ENCODE measurements at places on chromosomes 13 and 19. TPM values are rescaled to one million over a fixed set of nuclear protein-coding genes. Genes with fewer than 3 reads are reported as not detected.
A peak's percentile ranks its signal among the peaks of the same experiment; 100 is the strongest.

SLC7A10 gene
- 0.43 TPM for total RNA-seq

KLK1 gene
- total RNA-seq: not detected

TCF3 gene
- 156 TPM for total RNA-seq

LYPD3 gene
- total RNA-seq: 0.22 TPM

TLE2 gene
- 0.48 TPM for total RNA-seq

DNA sequence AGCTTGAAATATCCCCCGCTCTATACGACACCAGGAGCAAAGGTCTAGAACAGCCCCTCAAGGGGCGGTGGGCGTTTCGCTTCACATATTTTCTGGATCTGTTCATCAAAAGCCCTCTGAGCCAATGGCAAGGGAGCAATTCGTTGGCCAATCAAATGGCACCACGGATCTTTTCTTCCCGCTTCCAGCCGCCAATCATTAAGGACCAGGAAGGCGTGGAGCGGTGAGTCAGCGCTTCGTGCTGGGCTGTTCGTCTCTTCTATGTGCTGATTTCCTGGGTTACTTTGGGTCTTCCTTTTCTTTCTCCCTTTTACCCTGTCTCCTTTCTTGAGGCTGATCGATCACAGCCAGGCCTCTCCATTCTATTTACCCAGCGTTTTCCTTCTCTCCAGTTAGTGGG lies at the start of gene NLRP4:
NLRP4 (plus strand) TSS at position 201 of the 400 bp plus-strand sequence. CDS start 15,541 bp downstream, outside the sequence.
- H3K4me1 ChIP-seq: no peaks in the 10 kb centered on the region
- H3K27me3 ChIP-seq: no peaks in the 10 kb centered on the region
- H3K4me3 ChIP-seq: no peak within 1 kb of the TSS
- no peak within 1 kb of the TSS for H3K27ac ChIP-seq
- DNase-seq: no peak

GRCh38 chr13:92938486-92939020 lies 288.1 kb upstream of the GPC6 start:
- no peak overlapping the region for H3K27ac ChIP-seq
- DNase-seq: no peak
- no peaks in the 10 kb centered on the region for H3K4me1 ChIP-seq
- no peak overlapping the region for H3K4me3 ChIP-seq
- no peaks in the 10 kb centered on the region for H3K27me3 ChIP-seq
- no peaks in the 10 kb centered on the region for H3K36me3 ChIP-seq

DNA sequence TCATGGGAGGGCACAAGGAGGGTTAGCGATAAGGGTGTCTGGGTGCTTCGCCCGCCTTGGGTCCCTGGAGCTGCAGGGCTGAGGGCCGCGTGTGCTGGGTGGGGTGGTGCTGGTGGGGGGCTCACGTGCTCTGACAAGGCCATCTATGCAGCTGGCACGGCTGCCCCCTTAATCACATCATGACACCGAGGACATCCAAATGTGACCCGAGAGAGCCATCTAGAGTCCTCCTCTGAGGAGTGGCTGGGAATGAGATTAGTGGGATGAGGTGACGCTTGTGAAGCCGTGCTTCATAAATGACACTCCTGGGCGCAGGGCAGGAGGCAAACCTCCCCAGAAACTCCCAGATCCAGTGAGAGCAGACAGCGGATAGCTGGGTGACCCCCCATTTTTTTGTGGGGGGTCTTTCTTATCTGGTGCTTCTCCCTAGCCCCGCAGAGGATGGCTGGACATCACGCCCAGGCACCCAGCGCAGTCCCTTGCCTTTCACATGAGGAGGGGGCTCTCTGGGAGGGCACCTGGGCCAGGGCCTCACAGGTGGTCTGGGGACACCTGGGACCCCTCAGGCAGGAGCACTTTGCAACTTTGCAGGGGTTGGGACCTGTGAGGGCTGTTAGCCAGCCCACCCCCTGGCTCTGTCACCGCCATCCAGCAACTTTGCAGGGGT lies 6.6 kb downstream of the FZR1 start:
- no peak overlapping the region for H3K4me3 ChIP-seq
- no peak for DNase-seq
- no peak overlapping the region for H3K27ac ChIP-seq
- H3K27me3 ChIP-seq: no peaks in the 10 kb centered on the region
- H3K4me1 ChIP-seq: peaks cover 39% of the 10 kb centered on the region

- peak overlapping the region; percentile 84 for H3K27ac ChIP-seq
- peaks cover 20% of the 10 kb centered on the region for H3K4me1 ChIP-seq
- DNase-seq: peak; percentile 86
- no peaks in the 10 kb centered on the region for H3K27me3 ChIP-seq
- peaks cover 9% of the 10 kb centered on the region for H3K36me3 ChIP-seq
- no peak overlapping the region for H3K4me3 ChIP-seq
Observed at GRCh38 chr19:45613926-45614725, 12.1 kb upstream of the GPR4 start.

GRCh38 chr19:40907968-40908735 lies 26.1 kb upstream of the CYP2A7 start:
- H3K36me3 ChIP-seq: no peaks in the 10 kb centered on the region
- H3K27ac ChIP-seq: no peak overlapping the region
- H3K4me3 ChIP-seq: no peak overlapping the region
- no peak for DNase-seq
- H3K27me3 ChIP-seq: no peaks in the 10 kb centered on the region

DNA sequence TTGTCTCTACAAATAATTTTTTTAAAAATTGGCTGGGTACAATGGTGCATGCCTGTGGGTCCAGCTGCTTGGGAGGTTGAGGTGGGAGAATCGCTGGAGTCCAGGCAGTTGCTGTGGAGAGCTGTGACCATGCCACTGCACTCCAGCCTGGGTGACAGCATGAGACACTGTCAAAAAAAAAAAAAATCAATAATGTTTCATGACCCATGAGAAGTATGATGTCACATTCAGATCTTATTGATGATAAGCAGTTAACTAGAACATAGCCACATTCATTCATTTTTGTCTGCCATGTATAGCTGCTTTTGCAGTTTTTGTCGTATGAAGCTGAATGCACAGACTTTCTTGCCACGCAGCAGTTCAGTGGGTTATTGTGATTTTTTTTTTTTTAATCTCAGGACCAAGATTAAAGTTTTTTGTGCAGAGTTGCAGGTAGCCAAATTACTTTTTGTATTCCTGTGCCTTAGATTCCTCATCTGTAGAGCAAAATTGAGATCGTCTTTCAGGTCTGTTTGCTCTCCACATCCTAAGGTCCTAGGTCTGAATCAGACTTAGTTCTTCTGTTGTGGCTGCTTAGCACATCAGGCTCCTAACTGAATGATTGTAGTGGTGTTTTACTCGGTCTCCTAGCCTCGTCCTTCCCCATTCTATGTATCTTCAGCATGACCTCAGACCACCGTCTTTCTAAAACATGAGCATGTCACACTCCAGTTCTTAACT lies 145.2 kb downstream of the GGACT start:
- no peak overlapping the region for H3K27ac ChIP-seq
- H3K4me1 ChIP-seq: peaks cover 8% of the 10 kb centered on the region
- no peak overlapping the region for H3K4me3 ChIP-seq
- H3K36me3 ChIP-seq: no peaks in the 10 kb centered on the region
- no peak for DNase-seq
- H3K27me3 ChIP-seq: no peaks in the 10 kb centered on the region

- H3K27me3 ChIP-seq: no peaks in the 10 kb centered on the region
- no peak overlapping the region for H3K4me3 ChIP-seq
- no peak for DNase-seq
- H3K4me1 ChIP-seq: no peaks in the 10 kb centered on the region
- no peak overlapping the region for H3K27ac ChIP-seq
Observed at GRCh38 chr13:78569029-78569428, 34.3 kb downstream of the POU4F1 start.

GRCh38 chr13:50126993-50127725 lies 111.9 kb downstream of the KCNRG start:
- no peaks in the 10 kb centered on the region for H3K36me3 ChIP-seq
- peaks cover 42% of the 10 kb centered on the region for H3K27me3 ChIP-seq
- peak overlapping the region; percentile 39 for H3K4me3 ChIP-seq
- H3K4me1 ChIP-seq: peaks cover 34% of the 10 kb centered on the region
- no peak for DNase-seq
- no peak overlapping the region for H3K27ac ChIP-seq

GRCh38 chr13:109874484-109875454 lies 88.4 kb upstream of the IRS2 start:
- no peak overlapping the region for H3K4me3 ChIP-seq
- H3K36me3 ChIP-seq: no peaks in the 10 kb centered on the region
- peak; percentile 80 for DNase-seq
- H3K4me1 ChIP-seq: peaks cover 14% of the 10 kb centered on the region
- peak overlapping the region; percentile 14 for H3K27ac ChIP-seq
- no peaks in the 10 kb centered on the region for H3K27me3 ChIP-seq

DNA sequence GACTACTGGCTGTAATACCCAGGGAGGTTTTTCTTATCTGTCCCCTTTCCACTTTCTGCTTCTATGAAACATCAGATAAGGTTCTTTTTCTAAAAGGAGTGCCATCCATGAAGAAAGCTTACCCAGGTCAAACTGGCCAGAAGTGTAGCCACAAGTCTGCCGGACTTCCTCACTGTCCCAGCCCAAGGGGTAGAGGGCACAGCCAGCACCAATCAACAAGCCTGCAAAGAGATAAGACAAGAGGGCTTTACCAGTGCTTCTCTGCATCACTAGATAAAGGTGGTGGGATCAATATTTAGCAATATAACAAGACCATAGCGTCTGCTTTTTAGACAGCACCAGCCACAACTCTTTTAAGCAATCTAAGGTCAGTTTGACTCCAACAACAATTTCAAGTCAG lies 224.7 kb downstream of the LHFPL6 start:
- no peaks in the 10 kb centered on the region for H3K4me1 ChIP-seq
- no peak overlapping the region for H3K4me3 ChIP-seq
- H3K36me3 ChIP-seq: no peaks in the 10 kb centered on the region

GRCh38 chr19:29715701-29716581 lies 880 bp upstream of the C19orf12 start:
- no peak for DNase-seq
- H3K4me1 ChIP-seq: peaks cover 3% of the 10 kb centered on the region
- peak overlapping the region; percentile 84 for H3K4me3 ChIP-seq
- no peaks in the 10 kb centered on the region for H3K36me3 ChIP-seq
- H3K27ac ChIP-seq: peak overlapping the region; percentile 75
